ENCODE measurements at places on chromosomes 2 and 18.

DNA sequence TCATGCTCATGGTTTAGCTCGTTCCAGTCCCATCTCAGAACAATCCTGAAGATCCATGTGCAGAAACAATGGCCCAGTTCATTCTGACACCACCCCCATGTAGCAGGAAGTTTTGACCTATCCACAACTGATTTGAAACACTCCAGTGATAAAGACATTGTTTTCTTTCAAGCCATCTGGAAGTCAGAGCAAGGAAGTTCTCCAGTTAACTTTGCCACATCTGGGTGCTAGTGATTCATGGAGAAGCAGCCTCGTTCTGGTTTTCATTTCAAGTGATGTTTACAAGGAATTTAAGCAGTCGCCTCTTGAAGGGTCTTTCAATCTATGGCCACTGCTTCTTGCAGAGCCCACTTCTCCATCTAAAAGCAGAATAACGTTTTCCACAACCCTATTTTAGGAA lies 36.6 kb upstream of the TWIST2 start:
- no peak for DNase-seq

DNA sequence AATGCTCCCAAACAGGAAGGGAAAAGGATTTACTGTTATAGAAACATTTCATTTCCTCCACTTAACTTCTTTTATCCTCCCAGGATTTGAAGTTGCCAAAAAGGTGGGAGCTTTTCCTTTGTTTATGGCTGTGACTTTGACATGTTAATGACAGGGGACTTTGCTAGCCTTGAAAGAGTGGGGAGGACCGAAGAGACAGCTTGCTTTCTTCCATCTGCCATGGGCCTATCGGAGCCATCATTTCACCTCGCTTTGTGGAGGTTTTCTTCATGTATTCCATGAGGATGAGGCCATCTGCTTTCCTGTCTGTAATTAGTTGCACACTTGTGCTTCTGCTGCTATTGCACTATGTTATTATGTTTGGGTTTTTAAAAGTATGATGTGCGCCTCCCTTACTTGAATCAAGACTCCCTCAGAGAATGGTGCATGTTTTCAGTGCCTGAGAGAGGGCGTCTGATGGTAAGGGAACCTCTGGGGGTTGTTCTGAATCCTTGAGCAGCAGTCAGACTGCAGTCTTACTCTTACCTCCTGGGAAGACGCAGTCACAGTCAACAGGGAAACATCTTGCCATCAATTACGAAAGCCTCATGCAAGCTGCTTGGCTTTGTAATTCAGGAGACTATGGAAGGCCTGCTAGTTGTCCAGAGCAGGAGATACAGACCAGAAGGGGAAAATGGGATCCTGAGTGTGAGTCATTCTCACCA lies 173.3 kb upstream of the MGAT5 start:
- DNase-seq = no peak

GRCh38 chr2:170503563-170503962 lies 211.6 kb upstream of the SP5 start:
- DNase-seq = no peak

DNA sequence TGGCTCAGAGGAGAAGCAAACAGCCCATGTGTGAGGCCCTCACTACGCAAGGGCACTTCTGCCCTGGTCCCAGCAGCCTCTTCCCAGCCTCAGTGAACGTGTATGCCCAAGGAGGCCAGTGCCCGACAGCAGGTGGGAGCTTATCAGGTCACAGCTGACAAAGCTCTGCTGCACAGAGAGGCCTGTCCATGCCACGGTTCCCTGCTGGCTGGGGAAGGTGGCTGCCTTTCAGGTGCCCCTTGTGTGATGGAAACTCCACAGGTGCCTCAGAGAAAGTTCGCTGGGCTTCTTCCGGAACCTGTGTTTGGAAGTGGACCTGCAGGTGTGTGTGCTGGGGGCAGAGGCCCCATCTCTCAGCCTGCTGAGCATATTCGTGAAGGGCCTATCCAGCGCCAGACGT lies 47.3 kb downstream of the EDAR start:
- no peak for DNase-seq

GRCh38 chr2:109348671-109349502 lies 219.9 kb downstream of the SH3RF3 start:
- DNase-seq = no peak

GRCh38 chr2:237072067-237072931 lies 13.4 kb upstream of the COPS8 start:
- peak; percentile 80 for DNase-seq

GRCh38 chr2:178250429-178250828 lies 56.1 kb downstream of the OSBPL6 start:
- no peak for DNase-seq

- DNase-seq = no peak
Observed at GRCh38 chr2:218517434-218518206, 50.5 kb downstream of the USP37 start.

DNA sequence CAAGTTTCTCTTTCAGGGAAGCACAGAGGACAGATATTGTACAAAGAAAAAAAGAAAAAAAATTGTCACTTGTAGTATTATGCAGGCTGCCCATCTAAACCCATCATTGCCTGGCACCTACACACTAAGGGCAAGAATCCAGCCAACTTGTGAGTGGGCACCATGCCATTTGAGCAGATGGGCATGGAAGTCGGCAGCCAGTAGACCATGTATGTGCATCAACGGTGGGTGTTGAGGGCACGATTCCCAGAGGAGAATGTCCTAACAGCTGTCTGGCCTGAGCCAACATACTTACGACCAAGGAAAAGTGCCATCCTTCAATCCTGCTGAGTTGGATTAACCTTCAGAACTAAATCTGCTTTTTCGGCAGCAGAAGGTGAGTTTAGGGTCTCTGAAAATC lies 63.9 kb downstream of the ARHGAP15 start:
- no peak for DNase-seq

DNA sequence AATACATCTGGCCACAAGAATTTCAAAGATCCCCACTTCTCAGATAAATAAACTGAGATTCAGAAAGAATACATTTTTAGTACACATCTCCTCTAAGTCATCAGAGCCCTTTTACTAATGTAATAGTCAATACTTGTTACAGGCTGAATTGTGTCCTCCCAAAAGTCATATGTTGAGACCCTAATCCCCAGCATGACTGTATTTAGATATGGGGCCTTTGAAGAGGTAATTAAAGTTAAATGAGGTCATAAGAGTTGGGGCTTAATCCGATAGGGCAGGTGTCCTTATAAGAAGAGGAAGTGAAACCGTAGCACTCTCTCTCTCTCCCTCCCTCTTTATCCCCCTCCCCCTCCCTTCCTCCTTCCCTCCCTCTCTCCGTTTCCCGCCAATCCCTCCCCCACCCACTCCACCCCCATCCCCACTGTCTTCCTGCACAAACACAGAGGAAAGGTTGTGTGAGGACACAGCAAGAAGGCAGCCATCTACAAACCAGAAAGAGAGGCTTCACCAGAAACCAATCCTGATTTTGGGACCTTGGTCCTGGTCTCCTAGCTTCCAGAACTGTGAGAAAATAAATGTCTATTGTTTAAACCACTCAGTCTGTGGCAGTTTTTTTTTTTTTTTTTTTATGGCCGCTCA lies 66.6 kb upstream of the ZNF397 start:
- no peak for DNase-seq

GRCh38 chr2:176449852-176450251 lies 180.6 kb downstream of the MTX2 start:
- no peak for DNase-seq

DNA sequence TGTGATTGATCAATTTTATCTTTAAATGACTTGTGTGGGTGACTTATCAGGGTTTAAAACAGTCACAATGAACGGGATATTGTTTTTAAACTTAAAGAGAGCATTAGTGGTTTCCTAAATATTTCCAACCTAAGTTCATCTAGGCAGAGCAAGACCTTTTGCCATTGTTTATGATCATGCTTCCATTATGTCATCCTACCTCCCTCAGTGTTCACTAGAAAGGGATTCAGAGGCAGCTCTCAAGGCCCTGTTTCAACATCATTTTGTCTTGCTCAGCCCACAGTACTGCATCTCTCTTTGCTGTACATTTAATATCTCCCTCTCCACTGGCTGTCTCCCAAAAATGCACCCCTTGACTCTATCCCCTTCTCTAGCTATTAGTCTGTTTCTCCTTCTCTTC lies 21.5 kb upstream of the PELI1 start:
- DNase-seq = no peak

DNA sequence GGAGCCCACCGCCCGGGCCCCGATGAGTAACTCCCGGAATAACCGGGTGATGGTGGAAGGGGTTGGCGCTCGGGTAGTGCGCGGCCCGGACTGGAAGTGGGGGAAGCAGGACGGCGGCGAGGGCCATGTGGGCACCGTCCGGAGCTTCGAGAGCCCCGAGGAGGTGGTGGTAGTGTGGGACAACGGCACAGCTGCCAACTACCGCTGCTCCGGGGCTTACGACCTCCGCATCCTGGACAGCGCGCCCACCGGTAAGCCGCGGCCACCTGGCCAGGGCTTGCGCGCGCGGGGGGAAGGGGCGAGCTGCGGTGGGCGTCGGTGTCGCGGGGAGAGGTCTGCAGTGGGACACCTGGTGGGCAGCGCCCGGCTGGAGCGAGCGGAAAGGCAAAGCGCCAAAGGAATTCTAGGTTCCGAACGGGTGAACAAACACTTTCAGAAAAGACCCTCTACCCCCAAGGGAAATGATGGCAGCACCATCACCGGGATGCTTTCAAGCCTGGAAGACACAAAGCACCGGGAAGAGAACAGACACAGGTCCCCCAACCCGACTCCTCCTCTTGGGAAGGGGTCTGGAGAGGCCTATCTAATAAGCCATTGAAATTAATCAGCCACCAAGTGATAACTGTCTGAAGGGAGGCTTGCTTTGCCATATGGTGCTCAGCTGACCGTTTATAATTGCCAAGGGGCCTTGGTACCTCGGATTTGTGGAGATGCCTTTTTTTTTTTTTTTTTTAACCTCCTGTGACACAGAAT lies 1.1 kb downstream of the MIB1 start:
- peak; percentile 58 for DNase-seq

DNA sequence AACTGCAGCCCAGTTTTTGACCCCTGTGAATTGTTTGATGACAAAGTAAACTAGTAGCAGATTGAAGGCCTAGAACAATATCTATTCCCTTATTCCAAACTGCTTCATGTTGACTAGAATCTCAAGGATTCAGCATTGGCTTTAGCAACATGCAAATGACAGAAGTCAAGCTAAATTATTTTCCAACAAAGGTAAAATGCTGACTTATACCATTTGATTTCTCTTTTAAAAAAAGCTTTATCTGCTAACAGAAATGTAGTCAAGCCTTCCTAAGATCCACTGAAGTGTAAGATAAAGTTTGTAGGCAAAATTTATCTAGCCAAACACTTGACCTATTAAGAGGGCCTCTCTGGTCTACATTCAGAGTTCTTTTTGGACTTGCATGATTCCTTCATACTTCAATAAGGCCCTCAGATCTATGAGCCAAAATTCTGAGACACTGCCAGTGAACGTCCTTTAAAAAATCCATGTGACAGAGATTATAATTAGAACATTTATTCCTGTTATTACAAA lies 9.5 kb upstream of the CYBRD1 start:
- DNase-seq = no peak

DNA sequence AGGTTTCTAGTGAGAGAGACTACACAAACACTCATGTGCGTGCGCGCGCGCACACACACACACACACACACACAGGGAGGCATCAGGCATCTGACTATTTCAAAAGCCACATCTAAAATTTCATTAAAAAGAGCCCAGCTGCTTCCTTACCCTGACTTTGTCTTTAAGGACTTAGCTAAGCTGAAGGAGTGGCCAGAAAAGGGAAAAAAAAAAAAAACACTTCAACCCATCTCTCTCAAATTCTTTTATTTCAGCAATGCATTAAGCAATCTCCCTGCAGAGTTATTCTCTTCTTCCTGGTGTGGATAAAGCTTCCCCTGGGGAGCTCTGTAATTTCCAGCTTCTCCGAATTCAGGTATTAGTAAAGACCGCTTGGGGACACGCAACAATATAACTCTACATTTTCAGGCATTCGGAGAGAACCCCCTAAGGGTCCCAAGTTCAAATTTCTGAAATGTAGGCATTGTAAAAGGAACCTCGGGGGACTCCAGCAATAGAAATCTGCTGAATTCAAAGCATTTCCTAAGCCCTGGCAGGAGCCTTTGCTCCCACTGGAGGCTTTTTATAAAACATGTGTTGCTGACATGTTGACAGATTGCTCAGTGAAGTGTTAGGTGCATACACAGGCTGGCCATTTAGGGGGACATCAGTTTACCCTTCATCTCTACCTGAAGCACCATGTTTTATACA lies 67.0 kb downstream of the ZNF521 start:
- no peak for DNase-seq

GRCh38 chr2:69482471-69482870 lies 45.2 kb upstream of the NFU1 start:
- DNase-seq = no peak

DNA sequence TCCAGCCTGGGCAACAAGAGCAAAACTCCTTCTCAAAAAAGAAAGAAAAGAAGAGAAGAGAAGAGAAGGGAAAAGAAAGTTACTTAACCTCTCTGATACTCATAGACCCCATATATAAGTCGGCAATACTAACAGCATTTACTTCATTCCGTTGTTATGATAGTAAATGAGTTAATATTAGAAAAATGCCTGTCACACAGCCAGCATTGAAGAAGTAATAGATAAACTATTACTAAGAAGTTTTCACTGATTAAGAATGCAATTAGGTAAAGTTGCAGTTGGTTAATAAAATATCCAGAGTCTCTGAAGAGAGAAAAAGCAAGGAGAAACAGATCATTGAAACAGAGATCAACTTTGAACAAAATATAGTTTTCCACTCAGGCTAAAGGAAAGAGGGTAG lies 161.3 kb upstream of the UBE2E3 start:
- DNase-seq = no peak

DNA sequence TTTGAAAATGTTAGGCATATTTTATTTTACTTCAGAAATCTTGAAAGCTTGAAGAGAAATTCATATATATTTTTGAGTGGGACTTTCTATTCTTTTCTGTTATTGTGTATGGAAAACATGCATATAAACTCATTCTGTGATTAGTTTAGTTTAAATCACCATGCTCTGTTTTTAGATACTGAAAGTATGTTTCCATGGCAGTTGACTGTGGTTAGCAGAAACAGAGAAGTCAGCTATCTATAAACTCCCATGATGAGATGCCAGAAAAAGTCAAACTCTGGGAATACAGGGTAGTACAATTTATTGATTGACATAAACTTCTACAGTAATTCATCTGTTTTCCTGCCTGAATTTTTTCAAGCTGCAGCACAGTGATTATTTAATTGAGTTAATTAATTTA lies 905.3 kb upstream of the VRK2 start:
- no peak for DNase-seq

GRCh38 chr2:46634905-46635304 lies 155.5 kb downstream of the TMEM247 start:
- no peak for DNase-seq

GRCh38 chr2:34909992-34910705 lies 1311.0 kb upstream of the FAM98A start:
- no peak for DNase-seq

Data from activated CD4-positive, CD25-positive, alpha-beta regulatory T cell treated with anti-CD3 and anti-CD28 coated beads, Interleukin-2, amount 50 U/mL, for 72 hours (primary cell).